Right lung (tissue), 10 donors: ENCODE measurements at places on chromosomes 6 and 20. TPM values are rescaled to one million over a fixed set of nuclear protein-coding genes. Genes with fewer than 3 reads are reported as not detected.
A peak's percentile ranks its signal among the peaks of the same experiment; 100 is the strongest.

Gene PPP1R14C
- polyA plus RNA-seq: 29.8 TPM

Gene ZNF311
- polyA plus RNA-seq: 7.6 TPM

Gene PRL
- polyA plus RNA-seq: not detected

Gene PTGIS
- polyA plus RNA-seq: 4.3 TPM

Gene PTPRT
- polyA plus RNA-seq: 1.6 TPM

Gene GLP1R
- 0.79 TPM for polyA plus RNA-seq

Gene RRP36
- polyA plus RNA-seq: 45.7 TPM

Gene ATP5F1E
- polyA plus RNA-seq: 213 TPM

Gene IL20RA
- polyA plus RNA-seq: 2.7 TPM

Gene SASH1
- 25.2 TPM for polyA plus RNA-seq

Gene RAET1G
- polyA plus RNA-seq: 2.0 TPM

Gene WASF1
- polyA plus RNA-seq: 20.3 TPM

Gene CCM2L
- polyA plus RNA-seq: 16.7 TPM

Gene HRH3
- polyA plus RNA-seq: not detected

Gene RHAG
- polyA plus RNA-seq: 1.7 TPM

Gene PKIG
- polyA plus RNA-seq: 57.0 TPM

Gene SLC35F1
- polyA plus RNA-seq: 3.1 TPM

DNA sequence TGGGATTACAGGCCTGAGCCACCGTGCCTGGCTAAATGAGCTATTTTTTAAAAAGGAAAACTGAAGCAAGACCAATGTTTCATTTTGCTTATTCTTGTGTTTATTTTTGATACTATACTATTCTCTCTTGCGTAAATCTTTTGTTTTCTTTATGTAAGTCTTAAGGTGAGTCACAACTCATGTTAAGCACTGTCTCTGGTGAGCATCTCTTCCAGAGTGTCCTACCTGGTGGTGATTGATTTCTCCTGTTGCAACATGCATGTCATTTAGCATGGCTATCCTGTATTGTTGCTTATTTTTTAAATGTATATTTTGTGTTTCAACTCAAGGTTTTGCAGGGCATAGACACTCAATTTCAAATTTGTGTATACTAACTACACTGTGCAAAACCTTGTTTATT lies 336.0 kb downstream of the RFPL4B start:
- no peak for DNase-seq

- peak; percentile 29 for DNase-seq
Measured at GRCh38 chr6:27617700-27618689, 145.1 kb upstream of the ZNF184 start.

- DNase-seq: peak; percentile 60
Measured at GRCh38 chr20:38023181-38024001, 9.9 kb downstream of the TTI1 start.

- DNase-seq: no peak
Measured at GRCh38 chr6:6895929-6896328, 211.8 kb upstream of the RREB1 start.

- DNase-seq: no peak
Measured at GRCh38 chr6:138971601-138972000, 16.5 kb downstream of the REPS1 start.

DNA sequence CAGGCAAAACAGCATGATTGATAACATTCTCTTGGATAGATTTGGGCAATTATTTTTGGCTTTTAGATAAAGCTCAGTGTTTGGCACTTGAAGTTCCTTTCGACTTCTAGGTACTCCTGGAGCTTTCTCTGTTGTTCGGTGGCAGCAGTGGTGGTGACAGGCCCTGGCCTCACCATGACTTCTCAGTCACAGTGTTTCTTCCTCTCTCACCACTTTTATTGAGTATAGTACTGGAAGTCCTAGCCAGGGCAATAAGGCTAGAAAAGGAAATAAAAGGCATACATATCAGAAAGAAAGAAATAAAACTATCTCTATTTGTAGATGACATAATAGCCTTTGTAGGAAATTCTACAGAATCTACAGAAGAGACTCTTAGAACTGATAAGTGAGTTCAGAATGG lies 101.2 kb upstream of the SIRPG start:
- no peak for DNase-seq

DNA sequence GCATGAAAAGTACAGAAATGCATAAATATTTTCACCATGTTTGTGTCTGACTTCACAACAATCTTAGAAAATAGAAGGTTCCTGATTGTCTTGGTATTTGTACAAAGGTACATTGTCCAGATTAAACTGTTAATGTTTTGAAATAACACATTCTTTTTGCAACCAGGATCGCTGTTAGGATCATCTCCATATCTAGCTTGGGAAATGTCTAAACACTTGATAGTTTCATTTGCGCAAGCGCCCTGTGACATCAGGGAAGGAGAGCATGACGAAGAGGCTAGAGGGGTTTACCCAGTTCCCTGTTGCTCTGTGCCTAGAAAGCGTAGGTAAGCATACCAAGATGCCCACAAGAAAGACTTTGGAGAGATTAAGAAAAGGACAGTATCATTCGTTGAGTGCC lies 19.4 kb downstream of the ALDH8A1 start:
- no peak for DNase-seq

DNA sequence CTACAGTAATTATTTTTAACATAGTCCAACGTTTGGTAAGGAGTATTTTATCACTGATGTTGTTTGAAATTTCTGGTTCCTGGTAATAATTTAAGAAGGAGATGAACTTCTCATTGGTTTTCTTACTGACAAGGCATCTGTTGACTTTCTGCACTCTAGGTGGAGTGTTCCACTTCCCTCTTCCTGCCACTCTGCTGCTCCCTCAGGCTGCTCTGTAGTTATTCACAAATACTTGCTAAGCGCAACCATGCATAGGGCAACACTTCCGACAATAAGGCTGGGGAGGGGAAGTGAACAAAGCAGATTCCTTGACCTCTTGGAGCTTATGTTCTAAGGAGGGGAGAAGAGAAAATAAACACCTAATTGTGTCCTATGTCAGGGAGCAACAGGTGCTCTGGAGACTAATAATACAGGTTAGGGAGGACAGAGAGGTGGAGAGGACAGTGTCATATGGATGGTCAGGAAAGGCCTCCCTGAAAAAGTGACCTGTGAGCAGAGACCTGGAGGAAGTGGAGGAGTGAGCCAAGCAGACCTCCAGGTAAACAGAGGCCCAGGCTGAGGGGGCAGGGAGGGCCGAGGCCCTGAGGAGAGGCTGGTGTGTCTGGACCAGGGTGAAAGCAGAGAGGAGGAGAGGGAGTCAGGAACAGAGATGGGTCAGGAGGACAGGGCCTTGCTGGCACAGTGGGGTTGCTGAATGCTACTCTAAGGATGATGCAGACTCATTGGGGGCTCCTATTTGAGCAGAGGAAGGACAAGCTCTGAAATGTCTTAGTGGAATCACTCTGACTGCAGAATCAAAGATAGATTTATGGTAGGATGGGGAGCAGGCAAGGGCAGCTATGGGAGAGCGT lies 134.8 kb upstream of the SLC24A3 start:
- no peak for DNase-seq

- no peak for DNase-seq
Measured at GRCh38 chr6:157034436-157035230, 257.5 kb downstream of the ARID1B start.

DNA sequence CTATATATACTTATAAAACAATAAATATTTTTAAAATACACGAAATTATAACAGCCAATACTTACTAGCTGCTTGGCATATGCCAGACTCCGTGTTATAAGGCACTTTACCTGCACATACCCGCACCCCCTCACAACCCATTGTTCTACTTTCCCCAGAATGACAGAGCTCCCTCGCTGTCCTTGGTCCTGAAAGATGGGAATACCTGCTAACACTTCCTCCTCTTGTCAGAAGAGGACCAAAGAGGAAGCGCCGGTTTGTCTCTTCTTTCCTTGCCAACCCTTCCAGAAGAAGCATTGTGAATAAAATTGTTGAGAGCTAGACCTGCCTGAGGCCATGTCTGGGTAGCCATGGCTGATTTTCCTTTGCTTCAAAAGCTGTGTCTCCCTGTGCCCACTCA lies 149.3 kb downstream of the PTPRT start:
- DNase-seq: peak; percentile 14

DNA sequence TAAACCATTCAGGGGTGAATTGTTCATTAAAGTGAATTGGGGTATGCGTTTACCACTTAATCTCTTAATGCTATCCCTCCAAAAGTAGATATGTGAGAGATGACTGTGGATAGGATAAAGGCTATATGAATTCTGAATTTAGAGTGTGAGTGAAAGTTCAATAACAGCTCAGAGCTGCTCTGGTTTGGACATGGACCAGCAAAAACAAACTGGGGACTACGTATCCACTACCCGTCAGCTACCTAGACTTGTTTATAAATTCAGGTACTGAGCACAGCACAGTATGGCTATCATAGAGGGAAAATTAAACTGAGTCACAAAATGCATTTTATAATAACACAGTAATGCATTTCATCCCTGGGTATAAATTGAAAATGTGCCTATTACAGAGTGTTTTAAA lies 44.4 kb downstream of the HDDC2 start:
- no peak for DNase-seq

- no peak for DNase-seq
Measured at GRCh38 chr6:139133262-139134063, 1.4 kb upstream of the HECA start.

DNA sequence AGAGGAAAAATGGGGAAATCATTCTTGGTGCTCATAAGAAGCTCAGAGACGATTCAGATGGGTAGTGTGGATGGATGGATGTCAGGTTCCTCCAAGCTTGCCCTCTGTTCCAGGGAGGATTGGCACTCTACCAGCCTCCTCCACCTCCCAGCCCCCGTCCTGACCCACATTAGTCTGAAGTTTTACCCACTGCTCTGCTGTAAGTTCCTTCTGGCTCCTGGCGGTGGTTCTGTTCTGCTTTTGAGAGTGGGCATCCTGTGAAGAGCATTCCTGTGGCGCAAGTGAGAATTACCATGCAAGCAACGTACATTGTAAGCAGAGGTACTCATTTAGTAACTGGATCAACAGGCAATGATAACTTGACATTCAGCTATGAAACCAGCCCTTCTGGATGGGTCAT lies 103.4 kb downstream of the SYNDIG1 start:
- no peak for DNase-seq

DNA sequence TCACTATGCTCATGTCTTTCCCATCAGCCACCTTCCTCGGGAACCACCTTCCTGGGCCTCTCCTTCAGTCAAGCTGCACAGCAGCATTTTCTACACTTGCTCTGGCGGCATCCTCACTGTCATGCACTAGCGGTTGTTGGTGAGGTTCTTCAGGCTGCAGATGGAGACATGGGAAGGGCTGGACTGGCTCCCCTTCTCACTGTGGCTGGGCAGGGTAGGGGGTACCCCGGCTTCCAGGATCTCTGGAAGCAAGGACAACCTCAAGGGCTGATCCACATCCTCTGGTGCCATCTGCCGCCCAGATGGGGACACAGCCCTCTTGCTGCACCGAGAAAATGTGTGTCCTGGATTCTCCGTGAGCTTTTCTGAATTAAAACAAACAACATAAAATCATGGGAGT lies 180.1 kb upstream of the RNF24 start:
- no peak for DNase-seq

DNA sequence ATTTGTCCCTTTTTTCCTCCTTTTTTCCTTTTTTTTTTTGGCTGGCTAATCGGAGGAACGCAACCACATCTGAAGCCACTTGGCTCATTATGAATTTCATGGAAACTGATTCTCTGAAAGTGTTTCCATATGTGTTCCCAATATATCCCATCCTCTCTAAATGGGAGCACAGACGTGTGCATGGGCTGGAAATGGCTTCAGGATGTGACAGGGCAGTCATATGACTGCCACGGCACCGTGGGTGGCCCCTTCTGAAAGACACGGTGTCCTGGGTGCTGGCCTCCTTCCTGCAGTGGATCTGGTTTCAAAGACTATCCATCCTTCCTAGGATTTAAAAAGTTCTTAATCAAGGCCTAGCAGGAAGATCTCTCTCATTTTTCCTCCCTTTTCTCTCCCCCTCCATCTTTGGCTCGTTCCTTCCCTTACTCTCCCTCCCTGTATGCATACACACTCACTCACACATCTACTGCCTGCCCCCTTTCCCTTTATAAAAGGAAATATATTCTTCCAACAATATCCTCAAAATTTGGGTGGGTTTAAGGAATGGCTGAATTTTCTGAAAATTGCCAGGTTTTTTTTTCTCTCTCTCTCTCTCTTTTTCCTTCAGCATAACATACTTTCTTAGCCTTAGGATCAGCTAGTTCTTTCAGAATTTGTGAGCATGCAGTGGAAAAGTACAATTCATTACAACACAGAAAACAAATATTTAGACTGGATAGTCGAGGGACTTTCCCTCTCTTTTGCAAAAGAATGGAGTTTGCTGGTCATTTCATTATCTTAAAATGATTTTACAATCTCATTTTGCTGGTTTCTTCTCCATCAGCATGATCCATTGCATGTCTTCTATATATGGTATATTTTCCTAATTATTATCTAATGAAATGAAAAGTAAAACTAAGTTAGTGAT lies 161.2 kb upstream of the SUPT3H start:
- DNase-seq: no peak

DNA sequence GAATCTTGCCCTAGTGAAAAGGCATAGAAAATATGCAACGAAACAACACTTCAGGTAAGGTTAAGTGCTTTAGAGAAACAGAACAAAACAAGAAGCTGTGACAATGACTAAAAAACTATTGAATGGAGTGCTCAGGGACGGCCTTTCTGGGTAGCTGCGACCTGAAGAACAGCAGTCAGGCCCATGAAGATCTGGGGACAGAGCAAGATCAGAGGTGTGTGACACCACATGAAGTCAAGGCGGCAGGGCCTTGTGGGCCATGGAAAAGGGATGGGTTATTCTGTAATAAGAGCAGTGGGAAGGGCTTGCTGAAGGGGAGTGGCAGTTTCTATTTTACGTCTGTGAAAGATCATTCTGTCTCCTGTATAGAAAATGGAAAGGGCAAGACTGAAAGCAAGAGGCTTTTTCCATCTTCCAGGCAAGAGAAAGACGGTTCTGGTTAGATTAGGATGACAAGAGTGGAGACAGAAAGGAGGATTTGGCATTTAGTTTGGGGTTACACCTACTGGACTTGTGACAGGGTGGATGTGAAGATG lies 5.1 kb downstream of the UBE2V1 start:
- DNase-seq: no peak

DNA sequence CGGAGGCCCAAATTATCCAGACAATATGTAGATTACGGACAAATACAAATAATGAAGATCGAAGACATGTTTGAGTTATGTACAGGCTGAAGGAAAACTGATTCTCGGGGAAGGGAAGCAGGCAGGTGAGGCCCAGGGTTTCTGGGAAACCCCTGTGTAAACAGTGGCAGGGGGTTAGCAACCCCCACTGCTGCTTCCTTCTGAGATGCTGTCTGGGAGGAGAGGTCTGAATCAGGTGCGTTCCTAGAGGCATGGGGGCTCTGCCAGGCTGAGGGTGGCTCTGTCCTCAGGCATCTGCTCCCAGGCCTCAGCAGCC lies 7.2 kb upstream of the MDGA1 start:
- DNase-seq: no peak

GRCh38 chr6:143585241-143585640 lies 73.7 kb upstream of the FUCA2 start:
- DNase-seq: no peak

GRCh38 chr6:84522135-84522549 lies 242.3 kb downstream of the TBX18 start:
- DNase-seq: no peak

GRCh38 chr6:124530926-124531325 lies 431.3 kb upstream of the RNF217 start:
- DNase-seq: no peak

GRCh38 chr6:3483675-3484074 lies 26.8 kb upstream of the SLC22A23 start:
- DNase-seq: no peak

- DNase-seq: no peak
Measured at GRCh38 chr20:25025986-25026605, 31.8 kb downstream of the ACSS1 start.
